ENCODE measurements at places on chromosomes 5 and 9.

DNA sequence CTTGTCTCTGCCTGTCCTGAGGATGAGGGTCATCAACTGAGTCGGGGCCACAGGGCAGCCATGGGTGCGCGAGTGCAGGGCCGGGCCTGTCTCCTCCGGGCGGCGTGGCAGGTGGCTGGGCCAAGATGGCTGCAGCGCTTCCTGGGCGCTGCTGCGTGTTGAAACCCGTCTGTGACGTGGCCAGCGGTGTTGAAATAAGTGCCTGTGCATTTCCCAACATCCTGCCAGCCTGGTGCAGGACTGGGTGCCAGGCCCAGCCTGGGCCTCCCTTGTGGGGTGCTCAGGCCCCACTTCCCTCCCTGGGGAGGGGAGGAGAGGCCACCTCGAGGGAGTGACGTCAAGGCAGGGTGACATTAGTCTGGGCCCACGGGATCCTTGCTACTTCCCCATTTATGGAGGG lies 45.5 kb downstream of the RXRA start:
- DNase-seq = no peak

- DNase-seq = no peak
Observed at GRCh38 chr5:173163219-173163618, 18.9 kb downstream of the BNIP1 start.

GRCh38 chr9:91693226-91693625 lies 256.8 kb downstream of the ROR2 start:
- no peak for DNase-seq

GRCh38 chr9:11257992-11258391 lies 645.2 kb upstream of the PTPRD start:
- DNase-seq = no peak

DNA sequence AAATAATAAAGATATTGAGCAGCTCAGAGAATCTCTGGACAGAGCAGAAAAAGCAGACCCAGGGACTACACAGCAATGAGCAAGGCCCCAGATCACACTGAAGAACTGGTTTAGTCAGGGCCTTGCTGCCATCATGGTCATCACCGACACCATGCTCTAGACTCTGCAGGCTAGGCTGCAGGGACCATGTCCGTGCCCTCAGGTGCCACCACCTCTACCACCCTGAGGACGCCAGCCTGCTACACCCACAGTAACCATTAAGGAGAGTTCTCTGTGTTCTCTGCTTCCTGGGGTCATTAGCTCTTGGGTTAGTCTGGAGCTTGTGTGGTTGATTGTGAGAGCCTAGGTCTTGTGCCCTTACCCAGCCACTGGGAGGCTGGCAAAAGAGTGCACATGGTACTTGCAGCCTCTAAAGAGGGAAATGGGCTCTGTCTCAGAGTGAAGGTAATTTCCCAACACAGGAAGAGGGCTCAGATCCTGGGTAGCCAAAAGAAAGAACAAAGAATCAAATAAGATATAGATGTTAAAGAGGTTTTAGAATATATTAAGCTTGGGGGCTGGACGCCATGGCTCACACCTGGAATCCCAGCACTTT lies 31.9 kb upstream of the JADE2 start:
- no peak for DNase-seq

GRCh38 chr5:1897816-1898450 lies 15.2 kb upstream of the IRX4 start:
- DNase-seq = no peak
